CD4-positive, alpha-beta memory T cell (primary cell): ENCODE measurements at places on chromosomes 5 and 9. TPM values are rescaled to one million over a fixed set of nuclear protein-coding genes. Genes with fewer than 3 reads are reported as not detected.

- no peak for DNase-seq
Observed at GRCh38 chr5:172793577-172794488, 22.8 kb upstream of the DUSP1 start.

- no peak for DNase-seq
Observed at GRCh38 chr5:158847772-158848171, 251.9 kb downstream of the EBF1 start.

STC2 gene
- not detected for total RNA-seq

- DNase-seq: no peak
Observed at GRCh38 chr5:169801781-169802180, 164.7 kb downstream of the DOCK2 start.

GRCh38 chr9:109181284-109181683, 14.2 kb upstream of the FRRS1L start:
- DNase-seq: no peak

- DNase-seq: no peak
Observed at GRCh38 chr5:117733051-117733450, 1158.4 kb upstream of the SEMA6A start.

RALGPS1 gene
- 10.3 TPM for total RNA-seq

FBN2 gene
- total RNA-seq: 0.15 TPM

- no peak for DNase-seq
Observed at GRCh38 chr9:117828466-117828865, 124.3 kb downstream of the TLR4 start.

PCDHGA9 gene
- total RNA-seq: 0.17 TPM

- no peak for DNase-seq
Observed at GRCh38 chr9:5041390-5042115, 56.5 kb downstream of the JAK2 start.

DMRT3 gene
- not detected for total RNA-seq

DNA sequence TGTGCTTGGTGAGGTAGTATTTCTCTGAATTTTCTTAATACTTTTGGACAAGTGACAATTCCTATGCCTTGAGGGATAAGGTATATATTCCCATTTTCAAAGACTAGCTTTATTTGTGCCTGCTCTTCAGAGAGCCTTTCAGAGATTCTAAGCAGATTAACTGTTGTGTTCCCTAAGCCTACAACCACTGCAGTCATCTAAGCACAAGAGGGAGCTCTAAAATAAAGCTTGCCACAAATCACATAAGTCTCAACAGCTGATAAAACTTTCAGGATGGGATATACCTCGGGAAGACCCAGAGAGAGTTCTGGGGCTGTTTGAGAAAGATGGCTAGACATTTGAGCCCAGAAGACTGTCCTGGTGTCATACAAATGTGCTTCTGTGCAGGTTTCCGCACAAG, 157.3 kb downstream of the CYLC2 start:
- no peak for DNase-seq

DNA sequence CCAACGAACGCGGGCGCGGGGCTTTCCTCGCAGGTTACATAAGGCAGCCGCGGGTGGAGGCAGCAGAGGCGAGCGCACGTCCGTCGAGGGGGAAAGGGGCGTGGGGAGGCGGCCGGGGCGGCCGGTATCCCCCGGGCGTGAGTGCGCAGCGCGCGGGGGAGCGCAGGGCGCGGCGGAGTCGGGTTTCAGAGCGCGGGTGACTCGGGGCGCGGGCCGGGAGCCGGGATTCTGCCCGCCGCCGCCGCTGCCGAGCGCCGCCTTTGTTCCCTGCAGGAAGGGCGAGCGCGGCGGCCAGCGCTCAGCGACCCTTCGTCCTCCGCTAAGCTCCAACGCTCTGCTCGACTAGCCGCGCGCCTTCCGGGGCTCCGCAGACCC, at the start of gene COL15A1:
COL15A1 (plus strand) TSS at position 226 of the 375 bp plus-strand sequence. CDS start 155 bp downstream, outside the sequence.
- DNase-seq: no peak

GRCh38 chr9:3288686-3289085, 237.1 kb downstream of the RFX3 start:
- no peak for DNase-seq

PTPDC1 gene
- 5.1 TPM for total RNA-seq

DNA sequence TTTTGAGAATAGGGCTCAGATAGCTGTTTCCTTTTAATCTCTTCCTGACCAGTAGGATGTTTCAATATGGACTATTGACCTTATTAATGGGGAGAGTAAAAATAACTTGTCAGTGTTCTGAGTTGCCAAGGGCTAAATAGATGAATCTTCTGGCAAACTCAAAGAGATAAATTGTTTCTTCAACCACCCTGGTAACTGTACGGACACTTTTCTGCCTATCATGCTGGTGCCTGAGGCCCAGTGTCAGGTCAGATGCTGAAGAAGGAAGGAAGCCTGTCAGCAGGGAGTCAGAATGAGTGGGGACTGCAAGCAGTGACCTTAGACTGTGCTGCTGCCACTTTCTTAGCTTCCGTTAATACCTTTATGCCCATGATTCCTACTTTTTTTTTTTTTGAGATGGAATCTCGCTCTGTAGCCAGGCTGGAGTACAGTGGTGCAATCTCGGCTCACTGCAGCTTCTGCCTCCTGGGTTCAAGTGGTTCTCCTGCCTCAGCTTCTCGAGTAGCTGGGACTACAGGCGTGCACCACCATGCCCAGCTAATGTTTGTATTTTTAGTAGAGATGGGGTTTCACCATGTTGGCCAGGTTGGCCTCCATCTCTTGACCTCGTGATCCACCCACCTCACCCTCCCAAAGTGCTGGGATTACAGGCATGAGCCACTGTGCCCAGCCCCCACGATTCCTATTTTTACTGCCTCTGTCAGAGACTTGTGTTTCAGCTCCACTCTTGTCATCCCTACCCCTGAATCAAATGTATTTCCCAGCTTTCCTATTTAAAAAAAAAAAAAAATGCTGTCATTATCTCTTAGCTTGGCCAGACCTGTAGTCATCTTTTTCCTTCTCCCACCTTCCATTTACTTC, 33.7 kb downstream of the TGFBR1 start:
- DNase-seq: no peak

- no peak for DNase-seq
Observed at GRCh38 chr9:8400378-8400777, 600.8 kb upstream of the DMAC1 start.

DRD1 gene
- not detected for total RNA-seq

IFNA13 gene
- not detected for total RNA-seq

DNA sequence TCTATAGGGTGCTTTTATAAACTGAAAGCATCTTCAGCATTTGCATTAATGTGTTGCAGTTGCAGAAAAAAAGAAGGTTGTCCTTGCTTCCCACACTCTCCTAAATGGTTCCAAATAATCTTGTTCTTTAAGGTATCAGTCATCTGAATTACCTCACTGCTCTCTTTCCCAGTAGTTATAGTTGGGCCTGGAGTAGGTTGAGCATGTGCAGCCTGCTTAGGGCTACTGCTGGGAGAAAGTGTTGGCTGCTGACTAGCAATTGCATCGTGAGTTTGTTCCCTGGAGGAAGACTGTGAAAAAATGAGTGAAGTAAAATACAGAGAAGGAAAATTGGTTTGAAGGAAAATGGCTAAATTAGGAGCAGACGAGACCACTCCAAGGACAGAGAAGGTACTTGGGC, 74.5 kb downstream of the PRR16 start:
- no peak for DNase-seq

- no peak for DNase-seq
Observed at GRCh38 chr9:119091074-119091473, 278.2 kb downstream of the BRINP1 start.

DNA sequence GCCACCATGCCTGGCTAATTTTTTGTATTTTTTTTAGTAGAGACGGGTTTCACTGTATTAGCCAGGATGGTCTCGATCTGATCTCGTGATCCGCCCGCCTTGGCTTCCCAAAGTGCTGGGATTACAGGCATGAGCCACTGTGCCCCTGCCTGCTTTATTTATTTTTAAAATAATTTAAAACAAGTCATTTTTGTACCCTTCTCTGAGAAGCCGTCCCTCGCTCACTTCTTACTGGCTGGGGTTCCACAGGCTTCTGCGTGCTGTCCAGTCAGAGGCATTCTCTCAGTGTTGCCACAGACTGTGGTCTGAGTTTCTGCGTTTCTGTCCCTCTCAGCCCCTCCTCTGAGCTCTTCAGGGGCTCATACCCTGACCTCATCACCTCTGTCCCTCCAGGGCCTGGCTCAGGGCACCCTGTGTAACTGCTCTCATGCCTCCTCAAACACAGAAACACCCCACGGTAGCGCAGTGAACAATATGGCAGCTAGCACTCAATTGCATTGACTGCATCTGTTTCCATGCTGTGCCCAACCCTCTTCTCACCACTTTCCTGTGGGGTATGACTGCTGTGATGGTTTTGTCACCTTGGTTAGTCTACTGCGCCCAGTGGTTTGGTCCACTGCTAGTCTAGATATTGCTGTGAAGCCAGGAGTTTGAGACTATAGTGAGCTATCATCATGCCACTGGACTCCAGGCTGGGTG, 44.3 kb upstream of the SH3PXD2B start:
- DNase-seq: no peak

GRCh38 chr5:165630261-165630778, 2124.9 kb downstream of the MAT2B start:
- no peak for DNase-seq

- no peak for DNase-seq
Observed at GRCh38 chr5:15774632-15775031, 274.7 kb downstream of the FBXL7 start.

SPINK13 gene
- total RNA-seq: not detected

DNA sequence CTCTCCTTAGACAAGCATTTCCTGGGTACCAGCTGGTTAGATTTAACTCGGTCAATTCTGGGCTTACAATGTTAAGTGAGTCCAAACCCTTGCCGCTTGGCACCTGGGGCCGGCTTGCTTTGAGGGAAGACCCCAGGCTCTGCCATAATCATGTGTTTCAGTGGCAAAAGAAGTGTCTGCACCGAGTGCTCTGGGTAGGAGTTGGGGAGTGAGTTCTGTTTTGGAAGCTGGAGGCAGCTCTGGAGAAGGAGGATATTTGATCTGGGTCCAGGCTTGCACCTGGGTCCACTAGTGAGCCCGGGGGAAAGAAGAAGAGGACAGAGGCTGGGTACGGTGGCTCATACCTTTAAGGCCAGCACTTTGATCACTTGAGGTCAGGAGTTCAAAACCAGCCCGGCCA, 8.4 kb upstream of the OLFM1 start:
- DNase-seq: no peak

- DNase-seq: no peak
Observed at GRCh38 chr9:6944896-6945295, 187.1 kb downstream of the KDM4C start.

GABRA1 gene
- total RNA-seq: not detected

IL4 gene
- total RNA-seq: not detected

IL13 gene
- total RNA-seq: not detected

DNA sequence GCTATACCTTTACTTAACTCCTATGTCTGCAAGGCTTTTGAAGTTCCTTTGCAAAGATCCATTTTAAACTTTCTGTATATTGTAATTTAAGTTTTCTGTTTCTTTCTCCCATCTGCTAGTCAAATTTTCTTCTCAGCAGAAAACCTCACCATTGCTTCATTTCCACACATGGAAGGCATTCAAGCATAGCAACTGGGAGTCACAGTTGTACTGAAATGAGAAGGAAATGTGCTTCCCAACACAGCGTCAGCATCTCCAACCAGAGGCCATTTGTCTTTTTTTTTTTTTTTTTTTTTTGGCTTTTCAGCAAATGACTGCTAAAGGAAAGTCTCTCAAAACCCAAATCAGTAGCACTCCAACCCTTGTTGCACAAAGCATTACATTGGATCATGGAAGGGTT, 92.5 kb downstream of the RAB3C start:
- DNase-seq: no peak
